Stimulated activated CD4-positive, alpha-beta T cell treated with anti-CD3 and anti-CD28 coated beads, Interleukin-1b, Interleukin-23, amount 100 ng/mL, for 1 hour (primary cell): ENCODE measurements at places on chromosomes 11 and 22.

DNA sequence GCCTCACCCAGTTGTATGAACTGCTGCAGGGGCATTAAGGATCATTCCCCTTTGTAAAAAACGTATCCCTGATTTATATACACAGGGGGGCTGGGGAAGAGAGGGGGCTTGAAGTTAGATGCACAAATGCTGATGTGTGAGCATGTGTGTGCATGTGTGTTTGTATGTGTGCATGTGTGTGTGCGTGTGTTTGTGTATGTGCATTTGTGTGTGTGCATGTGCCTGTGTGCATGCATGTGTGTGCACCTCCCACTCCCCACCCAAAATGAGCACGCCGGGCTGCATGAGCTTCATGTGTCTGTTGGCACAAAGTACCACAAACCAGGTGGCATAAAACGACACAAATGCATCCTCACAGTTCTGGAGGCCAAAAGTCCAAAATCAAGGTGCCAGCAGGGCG is 1315.2 kb downstream of the TBC1D22A start:
- no peak for DNase-seq

GRCh38 chr22:27110665-27111451 is 453.5 kb downstream of the MIAT start:
- DNase-seq, result no peak

DNA sequence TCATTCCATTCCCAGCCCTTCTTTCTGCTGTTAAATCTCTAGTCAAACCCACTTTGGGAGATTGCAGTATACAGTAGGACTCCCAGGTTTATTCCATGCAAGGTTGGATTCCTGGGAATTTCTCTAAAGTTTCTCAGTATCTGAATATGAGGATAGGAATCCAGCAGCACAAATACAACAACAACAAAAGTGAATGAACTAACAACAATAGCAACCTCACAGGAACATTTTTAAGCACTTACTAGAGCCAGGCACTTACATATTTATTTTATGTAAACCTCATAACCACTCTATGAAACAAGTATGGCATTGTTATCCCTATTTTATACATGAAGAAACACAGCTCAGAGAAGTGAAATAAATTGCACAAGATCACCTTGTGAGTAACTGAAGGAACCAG is 1.9 kb downstream of the MMP7 start:
- DNase-seq, result no peak

DNA sequence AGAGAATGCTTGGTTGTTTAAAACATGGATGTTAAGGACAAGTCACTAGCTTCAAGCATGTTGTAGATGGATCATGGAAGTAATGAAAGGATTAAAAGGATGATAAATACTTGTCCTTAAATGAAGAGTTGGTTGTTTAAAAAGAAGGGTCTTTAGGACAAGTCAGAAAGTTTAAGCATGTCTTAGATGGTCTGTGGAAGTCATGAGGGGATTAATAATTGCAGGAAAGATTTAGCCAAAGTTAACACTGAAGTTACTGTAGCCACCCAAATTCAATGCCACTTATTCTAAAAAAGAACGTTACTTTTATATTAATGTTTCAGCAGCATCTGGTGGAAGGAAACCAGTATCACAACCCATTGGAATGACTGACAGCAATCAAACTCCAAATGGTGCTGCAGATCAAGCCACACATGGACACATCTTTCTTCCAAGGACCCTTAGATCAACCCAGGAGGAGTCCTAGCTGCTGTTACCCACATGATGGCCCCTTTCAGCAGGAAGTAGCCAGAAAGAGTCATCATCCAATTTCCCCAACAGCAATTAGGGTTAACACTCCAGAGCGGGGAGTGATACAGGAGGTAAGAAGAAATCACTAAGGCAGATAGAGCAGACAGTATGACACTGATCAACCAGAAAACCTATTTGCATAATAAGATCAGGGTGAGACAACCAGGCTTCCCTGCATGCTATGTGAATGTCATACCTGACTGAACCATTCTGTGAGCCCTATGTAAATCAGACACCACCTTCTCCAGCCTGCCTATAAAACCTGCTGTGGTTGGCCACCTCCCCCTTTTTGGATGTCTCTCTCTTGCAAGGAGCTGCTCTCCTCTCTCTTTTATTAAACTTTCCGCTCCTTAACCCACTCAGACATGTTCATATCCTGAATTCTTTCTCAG is 88.4 kb upstream of the GNAZ start:
- DNase-seq, result no peak

GRCh38 chr11:43922295-43922648 is 20.2 kb upstream of the C11orf96 start:
- no peak for DNase-seq

DNA sequence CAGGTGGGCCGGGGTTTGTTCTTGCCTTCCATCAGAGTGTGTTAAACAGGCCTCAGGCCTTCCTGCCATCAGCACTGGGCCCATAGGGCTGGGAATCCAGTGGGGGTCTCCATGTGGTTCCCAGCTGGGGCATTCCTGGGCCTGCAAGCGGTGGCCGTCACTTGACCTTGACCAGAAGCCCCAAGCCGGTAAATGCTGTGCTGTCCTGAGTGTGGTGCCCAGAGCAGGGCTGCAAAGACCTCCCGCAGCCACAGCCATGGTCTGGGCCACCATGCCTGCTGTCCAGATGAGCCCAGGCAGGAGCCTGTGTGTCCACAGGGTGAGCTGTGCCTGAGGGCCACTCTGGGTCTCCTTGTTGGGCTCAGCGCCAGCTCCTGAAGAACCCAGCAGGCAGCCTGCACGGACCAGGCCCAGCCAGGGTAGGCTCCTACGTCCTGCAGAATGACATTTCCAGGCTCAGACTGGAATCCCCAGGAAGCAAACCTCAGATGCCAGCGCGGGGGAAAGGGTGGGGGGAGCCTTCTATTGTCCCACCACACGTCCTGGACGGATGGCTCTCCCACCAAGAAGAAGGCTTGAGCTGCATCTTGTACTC is 117.3 kb downstream of the KCNQ1OT1 start:
- DNase-seq, result no peak

GRCh38 chr11:2778630-2779498 is 79.1 kb upstream of the KCNQ1OT1 start:
- no peak for DNase-seq

DNA sequence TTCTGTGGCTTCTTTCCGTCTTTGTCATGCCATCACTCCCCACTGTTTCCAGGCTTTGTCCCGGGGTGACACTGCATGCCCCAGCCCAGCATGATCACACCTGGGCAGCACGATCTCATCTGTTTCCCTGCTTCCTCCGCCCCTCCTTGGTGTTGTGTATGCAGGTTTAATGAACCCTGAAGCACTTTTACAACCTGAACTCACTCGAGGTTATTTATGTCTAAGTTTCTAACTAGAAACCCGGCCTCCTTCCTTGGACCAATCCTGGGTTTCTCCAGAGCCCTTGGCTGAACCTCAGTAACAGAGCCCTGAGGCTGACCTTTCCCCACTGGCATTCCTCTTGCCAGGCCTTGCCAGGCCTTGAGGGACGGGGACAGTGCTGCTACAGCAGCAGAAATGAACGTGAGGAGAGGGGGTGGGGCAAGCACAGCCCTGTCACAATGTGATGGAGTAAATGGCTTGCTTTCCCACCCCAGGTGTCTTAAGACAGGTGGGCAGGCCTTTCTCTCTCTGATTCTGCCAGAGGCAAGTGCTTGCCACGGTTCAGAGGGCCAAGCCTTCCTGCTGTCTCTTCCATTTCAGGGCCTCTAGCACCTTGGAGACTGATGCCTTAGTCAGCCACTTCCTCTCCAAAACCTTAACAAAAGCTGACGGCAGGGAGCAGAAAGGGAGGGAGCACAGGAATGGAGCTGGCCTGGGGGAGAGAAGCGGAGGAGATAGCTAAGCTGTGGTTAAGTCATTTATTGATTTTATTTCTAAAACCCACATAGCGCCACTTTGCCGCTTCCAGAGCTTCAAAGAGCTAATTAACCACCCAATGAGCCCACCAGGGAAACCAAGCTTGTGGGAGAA is 3.1 kb upstream of the PYGM start:
- no peak for DNase-seq
